AML-193 (cell line): ENCODE measurements at places on chromosomes 3 and 15.

DNA sequence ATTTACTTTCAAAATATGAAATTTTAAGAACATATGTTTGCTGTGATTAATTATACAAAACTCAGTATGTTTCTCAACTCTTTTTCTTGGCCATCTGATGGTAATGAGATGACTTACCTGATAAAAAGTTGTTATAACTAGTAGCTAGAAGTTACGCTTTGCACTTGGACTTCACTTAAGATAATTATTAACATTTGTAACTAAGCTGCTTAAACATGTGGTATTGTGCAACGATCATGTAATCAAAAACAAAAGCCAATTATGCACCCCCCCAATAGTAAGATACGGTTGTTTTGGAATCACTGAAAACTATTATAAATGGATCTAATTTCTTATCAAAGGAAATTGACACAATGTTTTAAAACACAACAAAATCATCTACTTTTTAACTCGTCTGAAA, 342.9 kb downstream of the CNTN3 start:
- no peak for DNase-seq

DNA sequence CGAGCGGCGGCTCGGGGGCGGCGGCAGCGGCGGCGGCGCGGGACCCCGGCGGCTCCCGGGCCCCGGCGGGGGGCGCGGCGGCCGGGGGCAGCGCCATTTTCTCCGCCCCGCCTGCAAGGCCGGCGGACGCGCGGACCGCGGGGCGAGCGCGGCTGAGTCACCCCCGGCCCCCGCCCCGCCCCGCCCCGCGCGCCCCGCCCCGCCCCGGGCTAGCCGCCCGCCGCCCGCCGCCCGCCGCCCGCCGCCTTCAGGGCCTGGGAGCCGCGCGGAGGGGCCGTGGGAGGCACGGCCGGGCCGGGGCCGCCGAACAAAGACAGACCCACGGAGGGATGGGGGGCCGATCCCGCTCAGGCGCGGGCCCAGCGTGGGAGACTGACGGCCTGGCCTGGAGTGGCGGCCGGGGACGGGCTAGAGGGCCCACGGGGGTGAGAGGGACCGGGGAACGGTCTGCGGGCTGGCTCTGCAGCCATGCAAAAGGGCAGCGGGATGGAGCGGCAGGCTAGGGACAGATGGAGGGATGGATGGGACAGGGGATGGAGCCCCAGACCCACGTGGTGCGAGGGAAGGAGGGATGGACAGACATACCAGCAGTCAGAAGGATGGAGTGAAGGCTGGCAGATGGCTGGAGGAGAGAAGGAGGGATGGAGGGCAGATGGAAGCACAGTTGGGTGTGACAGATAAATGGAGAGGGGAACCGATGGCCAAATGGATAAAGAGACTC, at the start of gene EIF4E3:
Gene EIF4E3, minus strand, starts transcription at position 132 of the 721 bp plus-strand sequence. Its CDS starts 35 bp downstream, at position 97.
- peak; percentile 42 for DNase-seq

GRCh38 chr15:70954733-70955132, 62.1 kb downstream of the LRRC49 start:
- no peak for DNase-seq

- no peak for DNase-seq
These were observed 147.2 kb downstream of the ALCAM start for GRCh38 chr3:105513886-105514285.

DNA sequence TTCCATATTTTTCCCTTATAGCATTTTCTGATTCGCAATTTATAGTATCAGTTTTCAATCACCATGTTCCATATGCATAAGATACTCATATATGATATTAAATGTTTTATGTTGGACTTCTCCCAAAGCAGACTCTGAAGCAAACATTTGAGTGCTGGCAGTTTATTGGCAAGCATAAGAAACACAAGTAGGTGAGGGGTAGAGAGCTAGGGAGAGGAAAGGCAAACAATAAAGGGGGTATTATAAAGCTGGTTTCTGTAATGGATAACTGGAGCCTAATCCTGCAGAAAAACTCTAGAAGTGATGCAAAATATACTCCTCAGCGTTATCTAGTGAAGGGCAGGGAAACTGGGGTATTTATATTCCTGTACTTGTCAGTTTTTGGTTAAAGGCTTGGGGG, 491.5 kb upstream of the TGFBR2 start:
- no peak for DNase-seq

DNA sequence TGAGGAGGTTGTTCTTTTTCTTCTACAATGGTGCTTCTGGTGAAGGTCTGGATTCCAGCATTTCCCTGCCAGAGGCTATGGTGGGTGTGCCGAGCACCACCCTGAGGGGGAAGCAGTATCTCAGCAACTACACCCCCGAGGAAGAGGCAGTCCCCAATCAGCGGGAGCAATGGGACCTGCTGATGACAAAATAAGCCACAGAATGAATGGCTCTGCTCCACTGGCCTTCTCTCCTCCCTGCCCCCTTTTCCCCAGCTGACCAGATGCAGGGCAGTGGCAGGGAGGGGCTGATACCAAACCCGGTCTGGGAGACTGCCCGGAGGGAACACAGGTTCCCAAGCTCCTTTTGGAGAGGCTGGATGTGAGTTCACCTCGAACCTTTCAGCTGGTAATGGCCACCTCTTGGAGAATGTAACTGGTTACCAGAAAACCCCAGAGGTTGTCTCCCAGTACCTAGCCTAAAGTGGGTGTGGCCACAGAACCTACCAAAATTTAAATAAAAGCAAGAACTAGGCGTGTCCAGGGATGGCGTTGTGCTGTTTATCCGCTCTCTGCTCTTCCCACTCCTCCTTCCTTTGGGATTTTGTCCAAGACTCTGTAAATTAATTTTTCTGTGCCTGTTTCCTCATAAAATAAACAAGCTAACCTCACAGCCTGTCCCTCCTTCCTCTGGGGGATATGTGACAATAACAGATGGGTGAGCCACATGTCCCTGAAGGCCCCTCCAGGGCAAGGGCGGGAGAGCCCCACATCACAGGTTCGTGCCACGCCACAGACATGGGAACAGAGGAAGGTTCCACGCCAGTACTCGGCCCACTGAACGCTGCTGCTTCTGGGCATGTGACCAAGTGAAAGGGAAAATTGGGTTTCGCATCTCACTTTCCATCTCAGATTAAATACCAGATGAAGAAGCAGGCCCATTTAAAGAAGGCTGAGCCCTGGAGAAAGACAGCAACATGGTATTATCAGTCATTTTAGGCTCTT, 35.1 kb upstream of the SPTBN5 start:
- no peak for DNase-seq
